ENCODE measurements at places on chromosomes 16 and 17.

DNA sequence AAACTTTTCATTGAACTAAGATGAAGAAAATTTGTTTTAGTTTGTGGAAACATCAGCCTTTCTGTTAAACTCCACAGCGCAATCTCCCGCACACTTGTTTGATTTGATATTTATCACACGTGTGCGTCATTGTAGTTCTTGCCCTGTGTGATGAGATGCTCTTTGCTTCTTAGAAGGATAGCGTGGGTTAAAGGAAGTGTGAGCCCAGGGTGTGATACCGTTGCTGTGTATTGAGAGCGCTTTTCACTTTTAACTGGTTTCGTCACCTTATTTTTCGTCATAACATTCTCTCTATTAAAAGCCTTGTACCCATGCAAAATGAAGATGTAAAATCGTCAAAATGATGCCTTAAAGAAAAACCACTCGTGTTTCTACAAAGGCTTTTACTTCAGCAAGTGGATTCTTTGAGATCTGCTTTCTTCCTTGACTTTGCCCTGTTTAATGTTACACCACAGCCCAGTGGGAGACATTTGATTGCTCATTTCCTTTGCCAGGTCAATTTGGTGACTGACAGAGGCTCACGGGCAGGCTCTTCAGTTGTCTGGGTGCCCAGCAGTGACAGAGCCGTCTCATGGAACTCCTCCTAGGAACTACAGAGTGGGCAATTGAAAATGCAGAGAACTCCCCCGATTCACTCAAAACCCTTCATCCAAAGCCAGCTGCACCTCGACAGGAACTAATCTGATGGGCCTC, 61.1 kb downstream of the RPA1 start:
- no peak for DNase-seq

- DNase-seq = no peak
These were observed 51.2 kb downstream of the LITAF start for GRCh38 chr16:11535494-11535893.

DNA sequence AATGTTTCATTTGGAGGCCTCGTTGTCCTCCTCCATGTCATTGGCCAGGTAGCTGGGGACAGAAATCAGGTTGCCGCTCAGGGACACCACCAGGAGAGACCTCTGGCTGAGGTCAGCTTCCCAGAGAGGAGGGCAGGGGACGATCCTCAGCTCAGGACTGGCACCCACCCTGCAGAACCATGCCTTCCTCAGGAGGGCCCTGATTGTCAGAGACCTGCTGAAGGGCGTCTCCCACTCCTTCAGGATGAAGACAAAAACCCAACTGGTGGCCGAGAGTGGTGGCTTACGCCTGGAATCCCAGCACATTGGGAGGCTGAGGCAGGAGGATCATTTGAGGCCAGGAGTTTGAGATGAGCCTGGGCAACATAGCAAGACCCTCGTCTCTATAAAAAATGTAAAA, 19.5 kb downstream of the PRR11 start:
- DNase-seq = no peak

DNA sequence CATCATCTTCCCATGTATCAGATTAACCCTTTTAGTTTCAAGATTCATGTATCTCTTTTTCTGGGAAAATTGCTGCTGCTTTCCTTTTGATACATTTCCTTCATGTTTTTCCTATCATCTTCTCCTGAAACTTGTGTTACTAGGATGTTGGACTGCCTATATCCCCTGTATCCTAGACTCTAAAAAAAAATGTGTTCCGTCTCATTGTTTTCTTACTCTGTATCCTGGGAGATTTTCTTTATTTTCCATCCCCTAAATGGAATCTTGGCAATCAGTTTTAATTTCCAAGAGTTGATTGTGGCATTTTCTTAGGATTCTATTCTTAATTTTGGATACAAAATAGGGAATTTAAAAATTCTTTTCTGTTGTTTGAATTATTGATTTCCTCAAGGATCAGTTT, 36.8 kb downstream of the MAP2K4 start:
- no peak for DNase-seq

GRCh38 chr16:76277460-76278030, 344 bp downstream of the CNTNAP4 start:
- DNase-seq = no peak

DNA sequence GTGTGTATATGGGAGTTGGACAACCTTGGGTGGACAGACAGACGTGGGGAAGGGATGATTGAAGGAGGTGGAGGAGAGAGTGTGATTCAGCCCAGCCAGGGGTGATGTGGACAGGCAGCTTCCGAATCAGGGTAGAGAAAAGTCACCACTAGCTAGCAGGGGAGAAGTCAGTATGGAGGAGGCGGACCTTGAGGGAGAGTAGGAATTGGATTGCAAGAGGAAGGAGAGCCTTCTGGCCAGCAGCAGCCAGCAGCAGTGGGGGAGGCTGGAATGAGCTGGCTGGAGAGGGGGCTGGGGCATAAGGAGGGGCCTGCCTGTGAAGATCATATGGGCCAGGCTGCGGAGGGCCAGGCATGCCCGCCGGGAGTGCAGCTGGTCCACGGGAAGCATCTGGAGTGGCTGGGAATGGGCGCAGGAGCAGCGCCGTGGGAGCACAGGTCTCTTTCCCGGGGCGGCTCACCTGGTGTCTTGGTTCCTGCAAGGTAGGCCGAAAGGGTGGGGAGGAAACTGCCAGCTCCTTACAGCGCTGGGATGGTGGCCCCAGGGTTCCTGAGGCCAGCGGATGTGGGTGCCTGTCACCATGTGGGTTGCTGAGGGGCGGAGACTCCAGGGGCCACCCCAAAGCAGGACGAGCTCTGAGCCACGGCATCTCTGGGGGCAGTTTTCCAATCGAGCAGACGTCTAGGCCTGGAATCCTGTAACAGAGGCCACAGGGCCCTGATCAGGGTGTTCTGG, 235.3 kb downstream of the SEC14L1 start:
- DNase-seq = peak; percentile 45
